ENCODE measurements at places on chromosomes 7 and 10. TPM values are rescaled to one million over a fixed set of nuclear protein-coding genes. Genes with fewer than 3 reads are reported as not detected.

FAM180A gene
- not detected for total RNA-seq

UTF1 gene
- total RNA-seq: not detected

CSGALNACT2 gene
- 37.7 TPM for total RNA-seq

DNA sequence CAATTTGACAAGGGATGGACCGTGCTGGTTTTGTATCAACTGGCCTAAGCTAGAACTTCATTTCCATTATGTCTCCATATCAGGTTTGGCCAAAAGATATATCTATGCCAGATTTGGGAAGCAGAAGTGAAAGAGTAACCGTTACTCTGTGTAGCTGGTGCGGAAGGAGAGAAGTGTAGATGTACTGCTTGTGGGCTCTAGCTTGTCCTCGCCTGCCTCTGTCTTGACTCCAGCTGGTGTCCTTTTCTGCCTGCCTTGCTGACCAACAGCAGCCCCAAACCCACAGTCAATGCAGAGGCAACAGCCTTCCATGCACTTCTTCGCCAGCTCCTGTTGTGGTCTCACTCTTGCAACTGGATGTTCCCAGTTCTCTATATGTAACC, 128.5 kb downstream of the KIF20B start:
- H3K27ac ChIP-seq: no peak overlapping the region
- H3K4me3 ChIP-seq: no peak overlapping the region
- no peak for DNase-seq
- H3K36me3 ChIP-seq: no peaks in the 10 kb centered on the region
- H3K4me1 ChIP-seq: no peaks in the 10 kb centered on the region

- H3K4me3 ChIP-seq: no peak overlapping the region
- H3K4me1 ChIP-seq: no peaks in the 10 kb centered on the region
- H3K36me3 ChIP-seq: no peaks in the 10 kb centered on the region
- no peak for DNase-seq
Observed at GRCh38 chr10:18822156-18822555, 162.9 kb downstream of the ARL5B start.
